ENCODE measurements at places on chromosomes 3 and 15.

DNA sequence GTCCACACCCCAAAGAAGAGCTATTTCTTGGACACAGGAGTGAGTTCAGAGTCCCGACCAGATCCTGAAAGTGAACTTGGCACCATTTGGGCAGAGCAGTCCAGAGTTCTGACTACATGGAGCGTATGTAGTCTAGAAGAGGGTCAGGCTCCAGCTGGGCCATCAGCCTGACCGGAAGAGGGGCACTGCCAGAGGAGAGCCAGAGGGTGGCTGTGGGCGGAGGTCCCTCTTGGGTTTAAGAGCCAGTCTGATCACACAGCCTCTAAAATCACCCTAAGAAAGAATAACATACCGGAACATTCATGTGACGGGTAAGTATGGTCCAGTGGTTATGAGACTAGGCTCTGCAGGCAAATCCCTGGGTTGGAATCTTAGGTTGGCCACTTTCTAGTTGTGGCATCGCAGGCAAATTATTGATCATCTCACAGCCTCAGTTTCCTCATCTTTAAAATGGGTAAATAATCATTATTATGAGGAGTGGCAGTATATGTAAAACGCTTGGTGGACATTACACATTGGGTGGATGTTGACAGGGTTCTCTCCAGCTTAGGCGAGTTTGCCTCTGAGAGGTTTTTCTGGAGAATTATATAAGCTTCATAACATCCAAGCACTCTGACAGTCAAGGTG, 2.1 kb upstream of the RAP2B start:
- DNase-seq: no peak

- DNase-seq: peak; percentile 29
Observed at GRCh38 chr3:45347315-45348000, 40.9 kb upstream of the LARS2 start.

DNA sequence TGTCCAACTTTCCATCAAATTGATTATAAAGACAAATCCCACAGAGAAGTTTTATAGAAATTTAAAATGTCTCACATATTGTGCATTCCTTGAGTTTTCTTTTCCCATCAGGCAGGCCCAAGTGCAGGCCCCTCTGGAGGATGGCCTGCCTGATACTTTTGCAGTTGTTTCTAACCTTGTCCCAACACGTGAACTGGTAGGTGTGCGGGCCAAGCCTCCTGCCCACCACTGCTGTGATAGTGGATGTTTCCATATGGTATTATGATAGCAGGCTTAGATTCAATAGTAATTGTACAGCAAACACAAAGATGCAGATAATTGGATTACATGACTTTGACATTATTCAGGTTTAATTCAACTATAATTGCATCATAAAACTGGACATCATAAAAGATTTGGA, 1.4 kb downstream of the P2RY12 start:
- no peak for DNase-seq

GRCh38 chr3:58524326-58524888, 12.6 kb downstream of the ACOX2 start:
- no peak for DNase-seq

- no peak for DNase-seq
Observed at GRCh38 chr15:63749330-63749942, 84.3 kb downstream of the HERC1 start.

- DNase-seq: no peak
Observed at GRCh38 chr15:47786371-47786770, 69.1 kb downstream of the SEMA6D start.

- DNase-seq: no peak
Observed at GRCh38 chr15:78052001-78052401, 25.5 kb downstream of the TBC1D2B start.

- no peak for DNase-seq
Observed at GRCh38 chr15:31399544-31400171, 73.0 kb downstream of the KLF13 start.

DNA sequence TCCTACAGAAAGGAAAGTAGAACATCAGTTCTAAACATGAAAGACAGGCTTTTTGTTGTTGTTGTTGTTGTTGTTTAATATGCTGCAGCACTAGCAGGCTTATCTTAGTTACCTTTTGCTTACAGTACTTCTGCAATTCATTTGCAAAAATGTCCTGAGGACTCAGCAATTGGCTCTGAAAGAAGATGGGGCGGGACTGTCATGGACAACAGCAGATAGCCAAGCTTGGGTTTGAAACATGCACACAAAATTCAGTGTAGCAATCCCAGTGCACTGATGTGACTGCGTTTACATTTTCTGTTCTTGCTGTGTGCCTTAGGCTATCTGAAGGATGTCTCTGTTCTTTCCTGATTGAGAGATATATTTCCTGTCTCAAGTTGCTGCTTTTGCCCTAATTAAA, 9.2 kb downstream of the UNC13C start:
- no peak for DNase-seq

DNA sequence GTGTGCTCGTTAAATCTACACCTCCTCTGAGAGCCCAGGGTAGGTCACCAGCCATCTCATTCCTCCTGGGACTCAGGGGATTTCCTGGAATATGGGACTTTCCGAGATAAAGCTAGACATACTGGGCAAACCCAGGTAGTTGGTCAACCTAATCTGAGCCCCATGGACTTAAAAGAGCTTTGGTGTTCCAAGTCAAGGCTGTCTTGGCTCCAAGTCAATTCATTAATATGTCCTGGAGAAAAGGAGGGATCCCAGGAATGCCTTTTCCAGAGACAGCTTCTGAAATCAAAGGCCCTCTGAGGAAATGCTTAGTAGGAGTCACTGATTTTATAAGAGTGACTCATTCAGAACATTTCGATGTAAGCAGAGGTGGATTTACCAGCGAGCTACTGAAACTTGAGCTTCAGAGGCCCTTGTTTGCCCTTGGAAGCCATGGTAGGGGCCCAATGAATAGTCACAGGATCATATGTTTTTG, 137.3 kb upstream of the UBE2E1 start:
- DNase-seq: peak; percentile 38

DNA sequence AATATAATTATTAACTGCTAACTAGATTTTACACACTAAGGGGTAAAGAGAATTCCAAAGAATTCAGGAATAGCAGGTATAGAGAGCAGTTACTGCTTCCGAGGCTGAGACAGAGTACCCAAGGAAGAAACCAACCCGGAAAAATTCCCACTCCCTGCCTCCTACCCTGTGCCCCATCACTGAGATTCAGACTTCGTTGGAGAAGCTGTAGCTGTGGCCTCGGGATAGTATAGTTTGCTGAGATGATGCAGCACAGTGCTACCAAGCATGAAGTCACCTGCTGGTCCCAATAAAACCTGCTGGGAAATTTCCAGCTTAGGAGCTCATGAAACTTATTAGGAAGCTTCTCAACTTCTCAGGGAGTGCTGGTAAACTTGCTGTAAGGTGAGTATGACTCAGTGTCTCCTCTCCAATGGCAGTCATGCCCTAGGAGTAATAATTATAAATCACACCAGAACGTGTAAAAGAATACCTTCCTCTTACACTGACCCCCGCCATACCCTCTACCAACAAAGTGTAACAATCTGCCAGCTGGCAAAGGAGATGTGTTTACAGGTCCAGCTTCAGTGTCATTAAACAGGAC, 215.2 kb upstream of the ROBO2 start:
- no peak for DNase-seq

- DNase-seq: no peak
Observed at GRCh38 chr3:145116769-145117168, 1044.2 kb downstream of the PLOD2 start.

- peak; percentile 81 for DNase-seq
Observed at GRCh38 chr15:43769584-43770228, 7.1 kb downstream of the ELL3 start.

GRCh38 chr15:29151484-29151857, 118.2 kb downstream of the NSMCE3 start:
- DNase-seq: no peak

- DNase-seq: no peak
Observed at GRCh38 chr3:62361261-62361660, 12.1 kb downstream of the FEZF2 start.

DNA sequence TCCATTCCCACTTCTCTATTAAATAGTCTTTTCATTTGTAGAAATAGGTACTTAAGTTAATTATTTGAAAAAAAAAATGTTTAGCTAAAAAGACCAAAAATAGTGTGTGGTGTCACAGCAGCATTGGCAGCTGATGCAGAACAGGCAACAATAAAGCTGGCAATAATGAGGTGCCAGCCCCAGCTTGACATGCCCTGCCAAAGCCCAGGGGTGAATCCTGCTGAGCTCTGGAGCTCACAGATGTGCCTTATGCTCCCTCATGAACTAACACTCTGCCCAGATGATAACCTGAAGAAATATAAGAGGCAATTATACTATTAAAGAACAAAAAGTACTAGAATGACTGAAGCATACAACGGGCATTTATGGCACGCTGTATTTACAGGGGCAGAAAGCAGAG, 63.8 kb downstream of the IGSF11 start:
- DNase-seq: no peak

DNA sequence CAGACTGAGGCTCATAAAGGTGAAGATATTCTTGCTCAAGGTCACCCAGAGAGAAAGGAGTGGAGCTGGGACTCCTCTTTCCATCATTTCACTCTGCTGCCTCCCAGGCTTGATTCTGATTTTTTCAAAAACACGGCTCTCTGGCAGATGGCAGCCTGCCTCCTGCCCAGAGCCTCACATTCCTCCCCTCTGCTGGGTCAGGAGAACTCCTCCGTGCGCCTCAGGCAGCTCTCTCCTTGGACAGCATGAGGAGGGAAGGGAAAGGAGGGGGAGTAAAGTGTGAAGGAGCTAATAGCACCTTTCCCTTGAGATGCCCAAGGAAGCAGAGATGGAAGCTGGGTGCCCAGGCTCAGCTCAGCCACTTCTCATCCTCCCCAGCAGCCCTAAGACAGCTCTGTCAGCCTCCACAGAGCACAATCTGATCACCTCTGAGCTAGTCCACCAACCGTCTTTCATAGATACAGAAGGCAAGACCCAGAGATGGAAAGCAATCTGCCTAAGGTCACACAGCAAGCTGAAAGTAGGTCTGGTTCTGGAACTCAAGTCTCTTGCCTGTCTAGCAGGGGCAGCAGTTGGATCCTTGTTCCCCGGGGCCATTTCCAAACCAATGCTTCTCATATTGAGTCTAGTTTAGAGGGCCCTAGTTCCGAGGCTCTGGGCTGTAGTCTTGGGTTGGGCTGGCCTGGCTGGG, 3.5 kb downstream of the RLBP1 start:
- DNase-seq: no peak

DNA sequence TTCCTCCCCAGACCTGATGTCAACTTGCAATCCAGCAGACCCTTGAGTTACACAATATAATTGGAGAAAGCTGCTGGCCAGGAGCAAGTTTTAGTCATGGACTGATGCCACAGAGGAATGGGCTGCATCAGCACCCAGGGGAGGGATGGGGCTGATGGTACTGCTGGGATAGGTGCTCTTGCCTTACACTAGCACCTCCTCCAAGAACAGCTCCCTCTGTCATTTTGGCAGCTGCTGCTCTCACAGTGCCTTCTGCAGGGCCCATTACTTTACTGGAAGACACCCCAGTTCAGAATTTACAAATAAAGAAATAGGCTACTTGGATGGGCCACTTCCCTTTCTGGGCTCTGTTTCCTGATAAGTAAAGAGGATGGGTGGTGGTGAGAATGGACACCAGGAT, 85.3 kb upstream of the RORA start:
- no peak for DNase-seq

- DNase-seq: no peak
Observed at GRCh38 chr15:25242166-25242879, 196.5 kb downstream of the UBE3A start.

- no peak for DNase-seq
Observed at GRCh38 chr15:57472861-57473260, 96.6 kb downstream of the CGNL1 start.

GRCh38 chr3:127410137-127410488, 122.3 kb upstream of the PRR20G start:
- DNase-seq: no peak

GRCh38 chr3:146680617-146681016, 75.5 kb upstream of the PLSCR5 start:
- no peak for DNase-seq

DNA sequence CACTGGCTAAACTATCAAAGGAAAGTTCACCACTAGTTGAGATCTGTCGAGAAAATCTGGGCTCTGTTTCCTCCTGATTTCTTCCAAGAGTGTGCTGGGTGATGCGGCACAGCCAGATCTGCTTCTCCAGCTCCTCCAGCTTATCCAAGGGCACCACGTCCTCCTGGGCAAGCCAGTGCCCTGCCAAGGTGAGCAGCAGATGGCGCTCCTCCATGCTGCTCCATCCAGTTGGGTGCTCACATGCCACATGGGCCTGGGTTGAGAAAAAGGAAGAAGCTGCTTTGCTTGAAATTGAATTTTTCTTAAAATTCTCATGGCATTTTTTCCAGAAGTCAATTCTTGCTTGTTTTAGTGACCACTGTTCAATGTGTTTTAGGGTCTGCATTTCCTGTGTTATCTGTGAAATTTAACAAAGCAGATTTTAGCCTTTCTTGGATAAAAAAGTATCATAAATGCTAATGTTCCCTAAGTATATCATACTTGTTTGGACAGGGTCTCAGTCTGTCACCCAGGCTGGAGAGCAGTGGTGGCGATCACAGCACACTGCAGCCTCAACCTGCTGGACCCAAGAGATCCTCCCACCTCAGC, 47.3 kb downstream of the EIF3J start:
- peak; percentile 26 for DNase-seq

- DNase-seq: no peak
Observed at GRCh38 chr3:143979041-143979440, 7.4 kb downstream of the DIPK2A start.

- DNase-seq: no peak
Observed at GRCh38 chr15:57922776-57923175, 142.7 kb downstream of the ALDH1A2 start.

- no peak for DNase-seq
Observed at GRCh38 chr3:135087782-135088181, 292.7 kb downstream of the EPHB1 start.

DNA sequence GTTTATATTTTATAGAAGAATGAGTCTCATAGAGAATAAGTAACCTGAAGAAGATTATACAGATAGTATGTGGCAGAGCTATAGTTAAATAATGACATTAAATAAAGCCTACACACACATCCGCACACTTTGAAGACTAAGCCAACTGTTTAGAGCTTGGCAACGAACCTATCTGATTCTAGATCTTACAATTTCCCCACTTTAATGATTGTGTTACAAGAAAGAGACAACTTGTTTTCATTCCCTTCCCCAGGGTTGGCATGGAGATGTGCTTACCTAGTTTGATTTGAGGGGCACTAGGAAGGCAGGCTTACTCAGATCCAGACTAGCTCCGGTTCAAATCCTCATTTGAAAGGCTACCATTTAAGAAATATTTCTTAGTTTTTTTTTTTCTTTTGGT, 61.9 kb upstream of the CBLB start:
- DNase-seq: no peak

- DNase-seq: no peak
Observed at GRCh38 chr3:35849496-35849895, 210.2 kb downstream of the ARPP21 start.

- no peak for DNase-seq
Observed at GRCh38 chr15:80055933-80056332, 3.5 kb upstream of the ZFAND6 start.

GRCh38 chr3:114329823-114330222, 36.0 kb downstream of the TIGIT start:
- DNase-seq: no peak

GRCh38 chr3:62373215-62373614, at the start of gene FEZF2:
Gene FEZF2 (minus strand): TSS chr3:62373550. CDS start chr3:62372868, 682 bp downstream.
- DNase-seq: no peak

All from inflammatory macrophage treated with lipopolysaccharide for 1 hour (primary cell).